ENCODE measurements at places on chromosomes 4 and X.
A peak's percentile ranks its signal among the peaks of the same experiment; 100 is the strongest.

- no peak for DNase-seq
Observed at GRCh38 chr4:99670409-99671073, 12.9 kb upstream of the C4orf54 start.

GRCh38 chr4:88130544-88131305 is 27.7 kb downstream of the ABCG2 start:
- DNase-seq, result no peak

DNA sequence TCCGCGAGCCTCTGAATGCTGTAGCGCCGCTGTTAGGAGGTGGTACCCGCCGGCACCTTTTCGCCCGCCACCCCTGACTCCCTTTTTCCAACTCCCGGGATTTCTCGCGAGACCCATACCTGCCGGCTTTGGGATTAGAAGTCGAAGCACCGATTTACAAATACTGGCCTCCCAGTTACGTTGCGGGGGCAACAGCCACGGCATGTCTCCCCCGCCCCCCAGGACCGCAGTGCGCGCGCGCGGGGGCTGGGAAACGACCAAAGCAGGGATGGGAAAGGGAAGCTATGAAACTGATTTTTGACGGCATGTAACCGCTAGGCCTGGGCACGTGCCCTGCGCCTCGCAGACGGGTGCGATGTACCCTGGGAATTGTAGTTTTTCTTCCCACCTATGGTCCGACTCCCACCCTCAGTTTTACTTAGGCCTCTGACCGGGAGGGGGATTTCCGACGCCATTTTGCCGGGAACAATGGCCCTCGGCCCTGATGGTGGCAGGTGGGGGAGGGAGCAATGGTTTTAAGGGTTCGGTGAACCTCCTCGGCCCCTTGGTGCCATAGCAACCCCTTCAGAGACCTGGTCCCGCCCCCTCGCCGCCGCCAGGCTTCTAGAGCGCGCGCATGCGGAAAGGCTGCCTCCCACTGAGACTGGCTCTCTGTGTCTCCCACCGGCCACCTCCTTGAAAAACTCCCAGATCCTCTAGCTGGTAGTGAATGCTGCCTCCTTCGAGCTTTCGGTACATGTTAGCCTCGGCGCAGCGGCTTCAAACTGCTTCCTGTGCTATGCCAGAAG is 772 bp upstream of the WNK3 start:
- peak; percentile 33 for DNase-seq

DNA sequence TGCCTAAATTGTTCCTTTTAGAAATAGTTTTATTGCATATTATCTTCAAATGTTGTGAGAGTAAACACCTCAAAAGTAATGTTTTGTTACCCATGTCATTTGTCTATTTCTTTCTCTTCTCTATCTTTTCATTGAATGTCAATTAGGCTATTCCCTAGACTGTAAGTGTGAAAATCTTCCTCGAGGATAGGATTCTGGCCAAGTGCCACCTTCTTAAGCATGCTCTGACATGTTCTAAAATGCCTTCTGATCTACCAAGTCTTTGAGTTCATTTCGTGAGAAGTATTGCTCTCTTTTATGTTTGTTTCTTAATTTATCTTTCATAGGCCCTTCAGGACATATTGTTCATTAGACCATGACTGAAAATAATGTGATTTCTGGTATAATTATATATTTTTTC is 44.1 kb upstream of the TLL1 start:
- no peak for DNase-seq
